ENCODE measurements at places on chromosomes 11 and 22.

- DNase-seq = no peak
Measured at GRCh38 chr11:67287355-67288197, 1.5 kb upstream of the ANKRD13D start.

GRCh38 chr11:58773337-58773736 lies 41.6 kb upstream of the GLYAT start:
- no peak for DNase-seq

GRCh38 chr22:23796461-23796860 lies 9.7 kb downstream of the SMARCB1 start:
- DNase-seq = no peak

DNA sequence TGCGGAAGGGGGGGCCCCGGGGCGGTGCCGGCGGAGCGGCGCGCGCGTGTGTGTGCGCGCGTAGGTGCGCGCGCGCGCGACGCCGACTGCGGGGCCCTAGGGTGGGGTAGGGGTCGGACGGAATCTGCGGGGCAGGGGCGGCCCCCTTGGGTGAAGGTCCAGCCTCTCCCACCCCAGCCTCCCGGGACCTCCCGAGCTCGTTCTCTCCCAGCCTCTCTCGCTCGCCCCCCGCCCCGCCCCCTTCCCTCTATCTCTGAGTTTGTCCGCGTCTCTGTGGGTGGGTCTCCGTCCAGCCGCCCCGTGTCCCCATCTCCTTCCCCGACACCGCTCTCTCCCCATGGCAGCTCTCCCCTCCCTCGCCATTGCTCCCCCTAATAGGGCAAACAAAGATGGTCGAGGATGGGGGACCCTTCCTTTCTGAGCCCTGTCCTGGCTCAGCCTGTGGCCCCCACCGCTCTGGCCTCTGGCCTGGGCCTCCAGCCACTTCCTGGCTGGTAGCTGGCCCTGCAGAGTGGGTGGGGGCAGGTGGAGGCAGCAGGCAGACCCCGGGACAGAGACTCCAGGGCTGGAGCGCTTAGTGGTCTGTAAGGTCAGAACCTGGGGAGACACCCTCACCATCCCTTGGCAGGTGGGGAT lies 33.0 kb upstream of the PRR5 start:
- no peak for DNase-seq

GRCh38 chr11:12716816-12717215 lies 42.6 kb downstream of the TEAD1 start:
- no peak for DNase-seq

GRCh38 chr11:73121692-73122091 lies 20.4 kb downstream of the FCHSD2 start:
- DNase-seq = no peak

DNA sequence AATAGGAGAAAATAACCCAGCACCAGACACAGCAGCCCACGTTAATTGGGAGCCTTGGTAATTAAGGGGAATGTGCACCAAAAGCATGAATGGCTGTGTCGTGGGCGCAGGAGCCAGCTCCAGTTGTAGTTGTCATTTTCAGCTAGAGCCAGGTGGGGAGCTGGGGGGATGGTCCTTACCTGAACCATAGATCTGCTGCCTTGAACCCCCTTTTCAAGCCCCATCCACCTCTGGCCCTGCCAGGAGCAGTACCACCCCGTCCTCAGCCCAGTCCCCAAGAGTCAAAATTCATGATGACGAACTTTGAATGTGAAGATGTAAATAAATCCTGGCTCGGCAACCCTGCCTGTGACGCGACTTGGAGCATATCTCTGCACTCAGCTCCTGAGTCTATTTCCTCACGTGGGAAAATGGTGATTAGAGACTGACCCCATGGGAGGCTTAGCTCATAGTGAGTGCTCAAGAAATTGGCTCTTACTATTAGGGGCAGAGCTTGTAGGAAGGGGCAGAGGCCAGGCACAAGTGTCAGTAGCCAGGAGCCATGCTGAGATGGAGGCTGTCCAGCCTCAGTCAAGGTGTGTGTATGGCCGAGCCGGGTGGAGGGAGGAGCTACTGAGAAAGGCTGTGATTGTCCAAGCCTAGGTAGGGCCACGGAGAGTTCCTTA lies 794 bp upstream of the FXYD6 start:
- no peak for DNase-seq

- DNase-seq = no peak
Measured at GRCh38 chr11:30423279-30423648, 100.4 kb downstream of the ARL14EP start.

GRCh38 chr11:104556606-104557301 lies 341.5 kb downstream of the CASP12 start:
- no peak for DNase-seq

GRCh38 chr11:9489080-9489765 lies 28.4 kb downstream of the ZNF143 start:
- DNase-seq = no peak

- DNase-seq = no peak
Measured at GRCh38 chr22:32501836-32502752, 27.5 kb downstream of the FBXO7 start.

DNA sequence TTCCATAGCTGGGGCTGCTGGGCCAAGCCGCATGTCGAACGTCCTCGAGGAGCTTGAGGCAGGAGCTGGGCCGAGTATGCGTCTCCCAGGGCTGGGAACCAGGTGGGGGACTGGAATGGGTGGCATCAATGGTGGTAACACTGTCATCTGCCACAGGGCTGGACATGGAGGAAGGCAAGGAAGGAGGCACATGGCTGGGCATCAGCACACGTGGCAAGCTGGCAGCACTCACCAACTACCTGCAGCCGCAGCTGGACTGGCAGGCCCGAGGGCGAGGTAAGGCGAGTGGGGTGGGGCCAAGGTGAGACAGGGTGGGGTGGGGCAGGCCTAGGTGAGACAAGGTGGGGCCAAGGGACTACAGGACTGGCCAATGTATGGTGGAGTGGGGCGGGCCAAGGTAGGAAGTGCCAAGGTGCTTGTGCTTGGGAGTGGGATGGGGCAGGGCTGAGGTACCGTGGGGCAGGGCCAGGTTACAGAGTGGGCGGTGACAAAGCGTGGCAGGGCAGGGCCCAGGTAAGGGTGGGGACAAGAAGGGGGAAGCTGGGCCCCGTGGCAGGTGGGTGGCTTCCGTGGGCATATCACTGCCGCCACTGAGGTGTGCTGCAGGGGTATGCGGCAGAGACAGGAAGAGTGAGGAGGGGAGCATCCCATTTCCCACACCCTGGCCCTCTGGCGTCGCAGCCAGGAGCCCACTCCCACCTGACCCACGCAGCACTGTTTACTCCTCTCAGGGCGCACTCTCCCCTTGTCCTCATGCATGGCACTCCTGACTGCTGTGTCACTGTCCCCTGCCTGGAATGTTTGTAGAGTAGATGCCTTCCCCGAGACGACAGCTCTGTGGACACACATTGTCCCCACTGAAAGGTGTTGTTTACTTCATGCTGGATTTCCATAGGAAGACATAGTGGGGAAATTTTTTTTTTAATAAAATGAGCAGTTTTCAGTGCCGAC lies 27.5 kb upstream of the DGCR8 start:
- DNase-seq = no peak

DNA sequence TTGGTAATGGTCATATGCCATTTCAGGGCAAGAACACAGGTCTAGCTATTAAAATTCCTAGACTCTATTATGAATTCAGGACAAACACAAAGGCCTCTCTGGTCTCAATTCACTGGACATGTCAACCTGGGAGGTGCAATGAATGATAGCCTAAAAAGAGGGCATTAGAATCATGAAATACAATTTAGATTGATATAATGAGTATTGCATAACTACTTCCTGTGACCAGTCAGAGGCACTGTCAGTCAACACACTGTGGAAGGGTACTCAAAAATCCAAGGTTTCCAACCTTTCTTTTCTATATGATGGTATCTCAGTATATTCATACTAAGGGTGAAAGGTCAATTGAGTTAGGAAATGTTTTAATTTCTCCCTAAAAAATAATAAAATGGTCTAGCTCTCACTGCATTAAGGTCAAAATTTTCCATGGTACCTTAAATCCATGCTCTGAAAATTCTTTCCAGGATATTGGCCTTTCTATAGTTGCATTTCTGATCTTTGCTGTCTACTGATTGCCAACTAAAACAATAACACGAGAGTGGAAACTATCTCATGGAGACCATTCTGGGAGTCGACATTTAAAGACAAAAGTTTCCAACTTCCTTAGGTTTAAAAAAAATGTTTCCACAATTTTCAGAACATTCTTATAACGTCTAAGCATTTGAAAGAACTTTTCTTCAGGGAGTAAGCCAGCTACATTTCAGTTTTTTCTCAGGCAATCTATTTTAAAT lies 81.7 kb upstream of the APOA1 start:
- no peak for DNase-seq

Measured in stimulated activated CD4-positive, alpha-beta T cell treated with anti-CD3 and anti-CD28 coated beads, Interleukin-2, amount 100 ng/mL, for 48 hours (primary cell).